Neural progenitor cell (in vitro differentiated cells): ENCODE measurements at places on chromosomes 7 and 10.
A peak's percentile ranks its signal among the peaks of the same experiment; 100 is the strongest.

- peak; percentile 78 for DNase-seq
Measured at GRCh38 chr7:66557214-66558200, 71.2 kb upstream of the KCTD7 start.

- DNase-seq: no peak
Measured at GRCh38 chr10:84329986-84330651, 1.7 kb downstream of the CCSER2 start.

GRCh38 chr10:119120413-119120867 is 16.5 kb downstream of the DENND10 start:
- no peak for DNase-seq

DNA sequence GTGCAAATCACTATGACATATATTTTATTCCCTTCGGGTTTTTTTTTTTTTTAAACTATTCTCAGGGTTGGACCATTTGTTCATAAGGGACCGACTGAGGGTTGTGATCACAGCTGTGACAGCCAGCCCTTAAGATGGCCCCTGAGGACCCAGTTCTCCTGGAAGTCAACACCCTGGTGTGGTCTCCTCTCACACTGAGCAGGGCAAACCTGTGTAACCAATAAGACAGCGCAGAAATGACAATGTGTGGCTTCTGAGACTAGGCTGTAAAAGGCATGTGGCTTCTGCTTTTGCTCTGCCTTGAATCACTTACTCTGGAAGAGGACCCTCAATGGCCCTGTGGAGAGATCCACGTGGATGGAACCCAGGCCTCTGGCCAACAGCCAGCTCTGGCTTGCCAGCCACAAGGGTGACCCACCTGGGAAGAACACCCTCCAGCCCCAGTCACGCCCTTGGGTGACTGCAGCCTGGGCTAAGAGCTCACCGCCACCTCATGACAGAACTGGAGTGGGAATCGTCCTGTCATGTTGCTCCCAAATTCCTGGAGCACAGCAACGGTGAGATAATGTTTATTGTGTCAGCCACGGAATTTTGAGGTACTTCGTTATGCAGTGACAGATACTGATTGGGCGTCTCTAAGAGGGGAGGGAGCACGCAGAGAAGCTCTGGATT is 127.1 kb downstream of the CLEC2L start:
- no peak for DNase-seq

DNA sequence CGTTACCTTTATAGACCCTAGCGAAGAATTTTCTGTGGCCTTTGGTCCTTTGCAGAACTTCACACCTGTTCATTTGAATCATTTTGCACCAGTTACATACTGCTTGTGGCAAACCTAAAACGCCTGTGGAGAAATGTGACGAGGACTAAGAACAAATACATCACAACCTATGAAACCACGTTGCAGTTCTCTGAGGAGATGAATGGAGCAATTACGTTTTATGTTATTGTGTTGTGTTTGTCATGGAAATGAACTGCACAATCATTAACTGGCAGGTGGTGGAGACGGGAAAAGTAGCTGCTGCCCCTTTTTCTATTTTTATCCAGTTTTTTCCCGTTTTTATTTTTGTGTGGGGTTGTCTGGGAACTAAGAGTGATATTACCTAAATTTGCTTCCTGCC is 505.5 kb downstream of the SDK1 start:
- no peak for DNase-seq

DNA sequence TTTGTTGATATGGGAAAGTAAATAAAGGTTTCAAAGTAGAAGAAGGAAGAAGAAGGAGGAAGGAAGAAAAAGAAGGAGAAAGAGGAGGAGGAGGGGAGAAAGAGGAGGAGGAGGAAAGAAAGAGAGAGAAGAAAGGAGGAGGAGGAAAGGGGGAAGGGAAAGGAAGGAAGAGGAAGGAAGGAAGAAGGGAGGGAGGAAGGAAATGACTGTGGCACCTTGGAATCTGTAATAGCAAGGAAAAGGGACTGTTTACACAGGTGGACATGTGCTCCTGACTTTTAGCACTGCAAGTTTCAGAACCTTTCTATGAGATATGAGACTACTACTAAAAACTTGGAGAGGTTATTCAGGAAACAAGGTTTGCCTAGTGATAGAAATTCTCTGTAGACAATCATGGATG is 153.2 kb downstream of the BTAF1 start:
- DNase-seq: no peak

GRCh38 chr7:118082506-118082905 is 101.5 kb upstream of the LSM8 start:
- no peak for DNase-seq

GRCh38 chr7:151089893-151090730 is 3.8 kb downstream of the AGAP3 start:
- no peak for DNase-seq

DNA sequence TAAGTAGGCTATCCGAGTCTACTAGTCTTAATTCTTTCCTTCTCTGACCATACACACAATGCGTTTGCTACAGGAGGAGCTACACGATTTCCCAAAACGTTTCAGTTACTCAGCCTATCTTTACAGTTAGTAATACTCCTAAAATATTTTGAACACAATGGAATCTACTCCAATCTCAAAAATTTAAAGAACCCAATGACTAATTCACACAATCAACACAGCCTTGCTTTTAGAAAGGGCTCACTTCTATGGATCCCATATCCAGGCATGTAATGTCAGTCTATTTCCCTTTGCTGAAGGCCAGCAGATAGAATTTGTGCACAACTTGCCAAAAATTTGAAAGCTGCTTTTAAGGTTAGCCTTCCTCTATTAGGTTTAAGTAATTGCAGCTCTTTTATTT is 107.2 kb downstream of the VPS41 start:
- no peak for DNase-seq
